Large intestine (tissue), 12 donors: ENCODE measurements at places on chromosomes 5 and 9. TPM values are rescaled to one million over a fixed set of nuclear protein-coding genes. Genes with fewer than 3 reads are reported as not detected.
A peak's percentile ranks its signal among the peaks of the same experiment; 100 is the strongest.

SPAAR gene
- 0.84 TPM for polyA plus RNA-seq

MCTP1 gene
- polyA plus RNA-seq = 4.8 TPM

ARHGAP26 gene
- 31.8 TPM for polyA plus RNA-seq

ARL14EPL gene
- not detected for polyA plus RNA-seq

POLK gene
- 18.9 TPM for polyA plus RNA-seq

PTPRD gene
- 12.0 TPM for polyA plus RNA-seq

PALM2AKAP2 gene
- 4.3 TPM for polyA plus RNA-seq

DNA sequence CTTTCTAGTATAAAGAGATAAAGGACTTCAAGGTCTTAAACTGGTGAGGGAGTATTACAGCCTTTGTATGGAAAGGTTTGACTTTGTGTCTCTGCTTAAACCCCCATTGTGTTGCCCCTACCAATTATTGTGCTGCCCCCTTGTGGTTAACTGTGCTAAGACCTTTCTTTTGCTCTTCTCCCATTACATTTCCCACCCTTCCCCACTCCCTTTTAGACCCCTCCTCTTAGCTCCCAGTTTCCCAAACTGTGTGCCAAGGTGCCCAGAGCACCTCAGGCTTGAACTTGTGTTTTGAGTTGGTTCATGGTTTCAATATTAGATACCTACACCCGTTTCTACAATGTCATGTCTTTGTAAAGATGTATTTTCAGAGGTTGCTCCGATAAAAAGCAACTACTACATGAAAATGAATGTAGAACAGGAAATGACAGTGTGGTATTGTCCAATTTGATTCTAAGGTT is 2.9 kb downstream of the JAK2 start:
- peak; percentile 66 for DNase-seq

DNA sequence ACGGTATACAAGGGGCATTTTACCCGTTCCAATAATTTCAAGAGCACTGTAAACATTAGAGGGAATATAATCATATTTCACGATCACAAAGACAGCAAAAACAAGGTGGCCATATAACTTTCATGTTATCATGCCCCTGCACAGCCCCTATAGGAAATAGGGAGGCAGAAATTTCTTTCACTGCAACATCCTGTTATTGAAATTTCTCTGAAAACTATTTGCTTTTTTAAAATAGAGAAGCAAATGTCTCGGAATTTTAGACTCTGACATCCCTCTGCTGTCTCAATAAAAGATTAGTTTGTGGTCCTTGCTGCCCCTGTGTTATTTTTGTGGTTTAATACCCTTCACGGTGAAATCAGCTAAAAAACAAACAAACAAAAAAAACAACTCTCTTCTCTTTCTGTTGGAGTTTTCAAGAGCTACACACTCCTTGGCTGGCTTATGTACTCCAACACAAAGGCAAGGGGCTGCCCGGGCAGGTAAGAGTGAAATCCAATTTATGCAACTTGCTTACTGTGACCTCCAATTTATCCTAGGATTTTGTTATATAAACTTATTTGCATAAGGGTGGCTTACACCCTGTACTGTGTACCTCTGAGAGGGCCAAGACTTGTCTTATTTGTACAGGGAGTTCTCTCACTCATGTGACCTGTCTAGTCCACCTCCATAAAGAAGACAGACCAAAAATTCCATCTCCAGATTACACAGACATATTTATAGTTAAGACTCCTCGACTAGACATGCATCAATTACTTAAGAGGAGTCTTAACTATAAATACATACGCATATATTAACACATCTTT is 223.6 kb downstream of the MLLT3 start:
- no peak for DNase-seq
